ENCODE measurements at places on chromosomes 11 and 22.

DNA sequence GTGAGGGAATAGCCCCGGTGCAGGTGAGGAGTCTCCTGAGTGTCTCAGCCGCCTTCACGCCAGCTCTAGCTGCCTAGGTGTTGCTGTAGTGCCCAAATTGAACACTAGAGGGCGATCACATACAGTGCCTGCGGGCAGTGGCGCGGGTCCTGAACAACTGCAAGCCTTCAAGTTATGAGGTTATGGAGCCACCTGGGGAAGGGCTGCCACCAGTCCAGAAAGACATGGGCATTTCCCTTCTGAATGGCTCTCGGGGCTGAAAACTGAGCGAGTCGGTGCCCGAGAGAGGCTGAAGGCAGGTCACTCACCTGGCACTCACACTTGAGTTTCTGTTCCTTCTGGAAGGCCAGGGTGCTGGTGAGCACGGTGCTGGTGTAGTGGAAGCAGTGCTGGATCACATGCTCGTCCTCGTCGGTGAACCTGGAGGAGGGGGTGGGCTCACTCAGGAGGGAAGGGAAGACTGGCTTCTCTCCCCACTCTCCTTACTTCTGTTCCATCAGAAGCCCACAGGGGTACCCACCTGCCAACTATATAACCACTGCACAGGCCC is 88.4 kb downstream of the PDE2A start:
- no peak overlapping the region for H3K4me3 ChIP-seq
- H3K27me3 ChIP-seq = peaks cover 51% of the 10 kb centered on the region
- H3K4me1 ChIP-seq = peaks cover 11% of the 10 kb centered on the region
- DNase-seq = no peak
- H3K36me3 ChIP-seq = no peaks in the 10 kb centered on the region
- H3K27ac ChIP-seq = no peak overlapping the region

DNA sequence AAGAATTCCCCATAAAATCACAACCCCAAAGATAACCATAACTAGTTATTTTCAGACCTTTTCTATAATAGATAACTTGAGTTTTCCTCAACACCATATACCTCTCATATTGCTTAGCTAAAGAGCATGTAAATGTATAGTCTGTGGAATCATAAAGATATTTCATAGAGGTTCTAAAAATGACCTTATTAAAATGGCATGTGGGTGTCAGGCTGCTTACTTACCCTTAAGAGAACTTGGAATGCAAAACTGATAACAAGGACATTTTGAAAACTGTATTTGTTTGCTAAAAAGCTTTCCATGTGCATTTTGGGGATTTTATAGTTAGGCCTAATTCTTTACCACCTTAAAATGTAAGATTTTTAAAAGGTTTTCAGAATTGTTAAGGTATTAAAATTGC is 4.7 kb downstream of the SIK2 start:
- no peaks in the 10 kb centered on the region for H3K27me3 ChIP-seq
- no peak overlapping the region for H3K27ac ChIP-seq
- H3K4me3 ChIP-seq = no peak overlapping the region
- H3K36me3 ChIP-seq = no peaks in the 10 kb centered on the region

DNA sequence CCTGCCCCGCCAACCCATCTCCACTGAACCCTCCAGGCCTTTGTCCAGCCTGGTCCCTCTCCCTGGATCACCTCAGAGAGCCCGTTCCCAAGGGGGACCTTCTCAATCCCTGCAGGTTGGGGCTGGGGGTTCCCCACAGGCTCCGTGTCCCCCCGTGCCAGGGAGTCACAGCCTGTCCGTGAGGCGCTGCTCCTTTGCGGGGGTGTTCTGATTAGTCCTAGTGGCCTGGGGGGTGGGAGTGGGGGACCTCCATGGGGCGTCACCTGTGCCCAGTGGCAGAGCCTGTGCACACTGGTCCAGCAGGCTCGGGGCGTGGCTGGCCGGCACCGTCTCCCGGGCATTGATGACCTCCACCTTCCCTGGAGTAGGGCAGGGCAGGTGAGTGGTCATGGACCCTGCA is 11.6 kb downstream of the GGT5 start:
- H3K27me3 ChIP-seq = no peaks in the 10 kb centered on the region
- no peaks in the 10 kb centered on the region for H3K36me3 ChIP-seq
- H3K4me3 ChIP-seq = no peak overlapping the region
- H3K4me1 ChIP-seq = no peaks in the 10 kb centered on the region
- no peak for DNase-seq

- peak overlapping the region; percentile 91 for H3K27ac ChIP-seq
- H3K27me3 ChIP-seq = no peaks in the 10 kb centered on the region
- DNase-seq = no peak
Observed at GRCh38 chr22:37985751-37986281, 1.5 kb upstream of the SOX10 start.

Data from breast epithelium (tissue), 4 donors.